ENCODE measurements at places on chromosomes 7 and 10. TPM values are rescaled to one million over a fixed set of nuclear protein-coding genes. Genes with fewer than 3 reads are reported as not detected.
A peak's percentile ranks its signal among the peaks of the same experiment; 100 is the strongest.

The GHRHR gene
- polyA plus RNA-seq, result 0.40 TPM

The CNTNAP2 gene
- 28.5 TPM for polyA plus RNA-seq

DNA sequence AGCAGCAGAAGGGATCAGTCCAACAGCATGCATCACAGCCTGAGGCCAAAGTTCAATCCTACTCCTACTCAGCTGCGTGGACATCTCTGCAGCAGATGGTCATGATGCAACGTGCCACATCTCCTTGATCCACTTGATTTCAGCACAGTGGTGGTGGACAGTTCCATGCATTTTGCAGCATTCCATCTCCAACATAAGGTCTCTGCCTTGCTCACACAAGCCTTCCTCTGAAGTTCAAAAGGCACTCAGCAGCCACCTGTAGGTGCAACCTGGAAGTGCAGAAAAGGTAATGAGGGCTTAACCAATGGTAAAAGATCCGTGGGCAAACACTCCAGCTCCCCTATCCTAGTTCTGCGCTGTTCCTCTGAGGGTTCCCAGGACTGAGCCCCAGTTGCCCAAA, 57.5 kb upstream of the CHCHD3 start:
- DNase-seq, result peak; percentile 24

DNA sequence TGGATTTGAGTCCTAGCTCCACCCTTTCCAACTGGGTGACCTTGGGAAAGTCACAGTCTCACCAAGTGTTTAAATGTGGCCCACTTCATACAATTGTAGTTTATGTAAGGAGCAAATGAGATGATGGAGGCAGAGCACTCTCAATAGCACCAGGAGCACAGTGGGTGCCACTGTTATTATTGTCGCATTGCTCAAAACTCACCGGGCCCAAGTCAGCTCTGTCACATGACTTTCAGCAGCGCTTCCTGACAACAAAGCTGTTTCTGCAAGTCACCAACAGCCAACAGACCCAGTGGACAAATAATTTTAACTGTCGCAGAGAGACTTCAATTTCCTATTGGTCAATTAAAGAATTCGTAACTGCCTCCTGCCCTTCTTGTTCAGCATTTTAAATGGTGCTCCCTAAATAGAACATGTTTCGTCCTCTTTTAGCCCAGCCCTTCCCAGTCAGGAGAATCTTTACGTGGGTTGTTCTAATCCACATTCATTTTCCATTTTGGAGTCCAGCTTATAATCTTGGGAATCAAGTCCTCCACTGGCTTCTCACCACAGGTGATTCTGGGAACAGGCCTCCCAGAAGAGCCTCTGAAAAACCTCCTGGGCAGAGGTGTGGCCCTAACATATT, 415.6 kb upstream of the NPVF start:
- DNase-seq, result no peak

- no peak for DNase-seq
These were observed 17.1 kb downstream of the BMPR1A start for GRCh38 chr10:86773498-86773897.

DNA sequence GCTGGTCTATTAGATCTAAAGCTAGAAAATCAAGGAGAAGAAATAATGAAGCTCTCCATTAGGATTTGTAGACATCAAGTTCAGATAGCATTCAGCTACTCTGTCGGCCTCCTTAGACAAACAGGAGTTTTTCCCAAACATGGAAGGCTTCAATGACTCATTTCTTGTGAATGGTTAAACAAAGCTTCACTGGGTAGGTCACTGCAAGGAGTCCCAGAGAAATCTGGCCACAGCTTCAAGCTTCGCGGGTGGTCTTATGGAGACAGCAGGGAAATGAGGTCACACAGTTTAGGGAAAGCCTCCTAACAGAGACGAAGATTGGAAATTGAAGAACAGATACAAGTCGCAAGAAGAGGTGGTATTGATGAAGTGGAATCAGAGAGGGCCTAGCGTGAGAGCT, 22.6 kb upstream of the LRRC72 start:
- no peak for DNase-seq

DNA sequence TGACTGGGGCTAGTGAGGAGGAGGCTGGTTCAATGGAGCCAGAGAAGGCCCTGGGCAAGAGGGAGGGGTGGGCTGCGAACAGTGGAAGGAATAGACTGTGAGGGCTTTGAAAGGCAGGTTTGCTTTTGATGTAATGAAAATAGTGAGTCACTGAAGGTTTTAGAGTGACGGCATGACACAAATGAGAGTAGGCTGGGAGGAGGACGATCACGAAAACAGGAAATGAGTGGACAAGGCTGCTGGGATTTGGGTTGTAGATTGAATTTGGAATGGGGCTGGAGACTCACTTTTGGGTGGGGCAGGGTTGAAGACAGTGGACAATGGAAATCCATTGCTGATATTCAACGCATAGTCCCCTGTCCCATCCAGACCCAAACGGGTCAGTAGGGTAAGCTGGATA, 139.6 kb downstream of the CDH23 start:
- no peak for DNase-seq

DNA sequence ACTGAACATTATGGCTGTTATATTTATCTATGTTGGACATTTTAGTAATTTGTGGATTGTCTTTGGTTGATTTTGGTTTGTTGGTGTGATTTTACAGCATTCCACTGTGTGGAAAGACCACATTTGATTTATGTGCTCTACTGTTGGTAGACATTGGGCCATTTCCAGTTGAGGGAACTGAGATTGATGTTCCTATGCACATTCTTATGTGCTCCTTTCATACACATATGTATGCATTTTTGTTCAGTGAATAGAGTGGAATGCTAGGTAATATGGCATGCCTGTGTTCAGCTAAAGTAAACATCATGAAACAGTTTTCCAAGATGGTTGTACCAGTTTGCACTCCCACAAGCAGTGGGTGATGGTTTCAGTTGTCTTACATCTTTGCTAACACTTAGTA, 15.1 kb downstream of the CACNB2 start:
- no peak for DNase-seq

DNA sequence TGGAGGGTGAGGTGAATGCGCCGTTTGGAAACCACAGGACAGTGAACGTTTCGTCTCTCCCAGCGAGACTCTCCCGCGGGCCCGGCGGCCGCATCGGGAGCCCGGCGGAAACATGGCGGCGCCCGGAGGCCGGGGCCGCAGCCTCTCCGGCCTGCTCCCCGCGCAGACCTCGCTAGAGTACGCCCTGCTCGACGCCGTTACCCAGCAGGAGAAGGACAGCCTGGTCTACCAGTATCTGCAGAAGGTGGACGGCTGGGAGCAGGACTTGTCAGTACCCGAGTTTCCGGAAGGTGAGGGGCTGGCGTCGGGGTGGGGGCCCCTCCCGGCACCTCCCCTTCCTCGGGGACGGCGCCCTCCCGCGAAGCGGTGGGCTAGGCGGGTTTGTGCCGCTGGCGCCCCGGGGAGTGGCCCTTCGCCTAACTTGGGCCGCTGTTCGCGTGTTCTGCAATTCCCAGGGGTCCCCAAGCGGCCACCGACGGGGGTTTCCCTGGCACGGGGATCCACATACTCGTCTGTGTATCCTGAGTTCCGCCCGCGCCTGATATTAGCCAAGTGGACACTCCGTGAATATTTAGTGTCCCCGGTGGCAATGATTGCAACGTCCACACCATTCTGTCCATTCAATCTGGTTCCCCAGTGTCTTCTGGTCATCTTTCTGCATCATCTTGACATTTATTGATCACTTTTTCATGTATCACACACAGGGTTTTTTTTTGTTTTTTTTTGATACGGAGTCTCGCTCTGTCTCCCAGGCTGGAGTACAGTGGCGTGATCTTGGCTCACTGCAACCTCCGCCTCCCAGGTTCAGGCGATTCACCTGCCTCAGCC, 514 bp downstream of the NHLRC2 start:
- peak; percentile 36 for DNase-seq

DNA sequence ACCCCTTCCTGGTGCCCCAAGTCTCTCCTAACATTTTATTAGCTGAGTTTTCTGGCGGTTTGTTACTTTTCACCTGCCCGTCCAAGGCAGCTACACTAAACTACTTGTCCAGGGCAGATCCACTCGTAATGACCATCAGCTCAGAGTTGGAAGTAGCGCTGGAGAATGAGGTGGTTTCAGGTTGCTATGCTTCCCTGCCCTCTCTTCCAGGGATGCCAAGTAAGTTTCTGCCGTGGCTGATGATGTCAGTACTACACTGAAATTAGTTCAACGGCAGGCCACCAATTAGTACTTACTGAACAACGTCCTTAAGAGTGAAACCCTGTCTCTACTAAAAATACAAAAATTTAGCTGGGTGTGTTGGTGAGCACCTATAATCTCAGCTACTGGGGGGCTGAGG, 55.2 kb downstream of the DIP2C start:
- no peak for DNase-seq

GRCh38 chr10:30829901-30830300, 200.3 kb upstream of the LYZL2 start:
- DNase-seq, result no peak
